ENCODE measurements at places on chromosomes 4 and X.

DNA sequence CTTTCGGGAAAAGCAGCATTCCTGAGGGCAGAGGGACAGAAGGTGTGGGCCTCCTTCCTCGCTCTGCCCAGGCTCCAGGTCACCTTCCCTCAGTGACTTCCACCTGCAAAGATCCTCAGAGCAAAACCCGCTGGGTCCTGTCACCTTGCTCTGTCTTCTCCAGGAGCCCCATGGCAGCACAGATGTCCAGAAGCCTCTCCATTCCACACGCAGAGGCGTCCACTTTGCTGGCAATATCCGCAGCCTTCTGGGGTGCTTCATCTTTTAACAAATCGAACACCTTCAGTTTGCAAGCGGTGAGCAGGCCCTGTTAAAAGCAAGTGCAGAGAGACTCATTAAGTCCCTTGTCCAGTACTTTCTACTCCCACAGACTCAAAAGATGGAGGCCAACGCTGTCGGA, 27.3 kb downstream of the ASMTL start:
- DNase-seq: no peak

GRCh38 chr4:77449171-77449570, 156.4 kb upstream of the CXCL13 start:
- no peak for DNase-seq

DNA sequence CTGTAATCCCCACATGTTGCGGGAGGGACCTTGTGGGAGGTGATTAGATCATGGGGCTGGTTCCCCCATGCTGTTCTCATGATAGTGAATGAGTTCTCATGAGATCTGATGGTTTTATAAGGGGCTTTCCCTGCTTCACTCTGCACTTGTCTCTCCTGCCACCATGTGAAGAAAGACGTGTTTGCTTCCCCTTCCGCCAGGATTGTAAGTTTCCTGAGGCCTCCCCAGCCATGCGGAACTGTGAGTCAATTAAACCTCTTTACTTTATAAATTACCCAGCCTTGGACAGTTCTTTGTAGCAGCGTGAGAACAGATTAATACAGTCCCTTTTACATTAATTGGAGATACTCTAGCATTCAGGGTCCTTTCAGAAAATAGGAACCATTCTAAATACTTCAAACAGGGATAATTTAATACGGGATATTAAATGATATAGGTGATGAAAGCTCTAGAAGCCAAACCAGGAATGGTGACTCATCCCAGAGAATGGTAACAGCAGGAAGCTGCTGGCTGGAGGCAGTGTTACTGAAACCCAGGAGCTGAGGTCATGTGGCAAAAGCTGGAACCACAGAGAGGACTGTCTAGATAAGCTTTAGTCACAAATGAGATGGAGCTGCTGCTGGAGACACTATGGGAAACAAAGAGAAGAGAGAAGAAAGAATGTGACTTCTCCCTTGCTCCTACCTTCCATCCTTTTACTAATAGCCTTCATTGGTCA, 57.3 kb downstream of the GSTCD start:
- peak; percentile 28 for DNase-seq

DNA sequence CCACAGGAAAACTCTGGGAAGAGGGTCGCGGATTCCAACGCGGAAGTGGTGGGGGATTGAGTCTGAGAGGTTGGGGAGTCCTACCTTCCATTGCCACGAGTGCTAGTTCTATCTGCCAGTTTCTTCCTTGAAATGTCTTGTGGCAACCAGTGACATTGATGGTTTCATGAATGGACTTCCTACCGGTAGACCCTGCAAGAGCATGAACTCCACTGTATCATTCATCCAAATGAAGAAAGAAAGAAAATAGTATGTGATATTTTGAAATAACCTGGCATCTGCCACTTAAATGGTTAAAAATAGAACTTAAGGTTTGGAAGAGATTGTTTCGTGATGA, 1.1 kb upstream of the SLC10A7 start:
- DNase-seq: peak; percentile 38

DNA sequence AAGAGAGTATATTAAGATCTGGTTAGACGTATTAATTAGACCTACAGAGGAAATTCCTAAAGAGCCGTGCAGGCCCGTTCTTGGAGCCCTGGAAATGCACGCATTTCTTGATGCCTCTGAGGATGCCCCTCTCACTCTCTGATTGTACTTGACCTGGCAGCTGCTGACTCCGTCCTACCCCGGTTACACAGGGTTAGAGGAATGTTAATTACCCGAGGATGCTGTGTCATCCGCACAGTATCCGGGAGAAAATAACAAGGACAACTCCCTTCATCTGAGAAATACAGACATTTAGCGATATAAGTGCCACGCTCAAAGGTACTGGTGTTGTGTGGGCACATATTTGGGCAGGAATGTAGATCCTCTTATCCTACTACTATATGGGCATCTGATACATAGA, 404.6 kb upstream of the FAT1 start:
- DNase-seq: no peak

- no peak for DNase-seq
These were observed 10.5 kb downstream of the KLF3 start for GRCh38 chr4:38674258-38675144.

DNA sequence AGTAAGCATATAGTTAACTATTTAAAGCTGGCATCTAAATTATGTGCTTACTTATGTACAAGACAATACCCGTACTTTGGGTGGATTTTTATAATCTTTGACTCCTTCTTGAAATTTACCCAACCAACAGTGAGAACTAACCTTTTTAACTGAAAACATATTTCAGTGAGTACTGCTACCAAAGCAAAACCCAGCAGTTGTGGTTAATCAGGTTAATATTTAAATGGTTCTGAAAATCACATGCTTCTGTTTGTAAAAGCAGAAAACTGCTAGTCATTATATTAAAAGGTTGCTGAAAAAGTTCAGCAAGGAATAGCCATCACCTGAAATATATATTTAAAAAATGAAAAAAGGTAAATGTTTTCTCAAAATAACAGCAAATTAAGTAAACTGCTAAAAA, 20.0 kb downstream of the UBE2D3 start:
- DNase-seq: no peak

DNA sequence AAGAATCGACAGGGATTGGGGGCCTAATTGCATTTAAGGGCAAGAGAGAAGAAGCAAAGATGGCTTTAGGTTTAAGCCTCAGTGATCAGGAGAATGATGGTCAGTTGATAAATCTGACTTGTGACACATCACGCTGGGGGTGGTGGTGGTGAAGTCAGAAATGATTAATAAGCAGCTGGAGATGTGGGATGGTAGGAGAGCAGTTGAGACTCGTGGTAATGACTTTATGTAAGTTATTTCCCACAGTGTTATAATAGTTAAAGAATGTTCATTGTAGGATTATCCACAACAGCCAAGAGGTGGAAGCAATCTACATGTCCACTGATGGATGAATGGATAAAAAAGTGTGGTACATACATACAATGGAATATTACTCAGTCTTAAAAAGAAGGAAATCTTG, 178.9 kb upstream of the GPC4 start:
- DNase-seq: no peak

DNA sequence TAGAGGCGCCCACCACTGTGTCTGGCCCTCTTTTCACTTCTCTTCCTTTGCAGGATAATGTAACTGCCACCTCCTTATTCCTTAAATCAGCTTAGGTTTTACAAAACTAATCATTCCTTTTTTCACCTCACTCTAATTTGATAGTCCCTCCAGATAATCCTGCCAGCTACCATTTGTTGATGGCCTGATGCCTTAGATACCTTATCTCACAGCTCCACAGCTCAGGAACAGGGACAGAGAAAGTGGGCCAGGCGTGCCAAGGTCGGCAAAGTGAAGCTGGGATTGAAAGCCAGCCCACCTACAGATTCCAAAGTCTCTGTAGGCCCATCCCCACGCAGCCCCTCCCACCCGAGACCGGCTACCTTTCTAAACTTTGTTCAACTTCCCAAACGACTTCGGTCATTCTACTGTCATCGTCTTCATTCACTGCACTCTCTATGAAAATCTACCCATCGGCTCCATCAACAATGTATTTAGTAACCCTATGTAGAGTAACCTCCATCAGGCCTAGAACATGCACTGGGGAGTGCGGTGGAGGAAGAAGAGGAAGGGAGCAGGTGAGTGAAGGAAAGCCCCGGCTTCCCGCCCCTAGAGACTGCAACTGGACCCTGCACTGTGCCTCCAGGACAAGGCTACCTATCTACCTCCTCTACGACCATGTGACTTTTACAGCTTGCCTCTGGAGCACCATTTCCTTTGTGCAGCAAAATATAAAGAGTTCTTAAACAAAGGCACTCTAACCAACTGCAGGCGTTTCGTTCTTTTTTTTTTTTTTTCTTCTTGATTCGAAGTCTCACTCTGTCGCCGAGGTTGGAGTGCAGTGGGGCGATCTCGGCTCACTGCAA, 1.5 kb downstream of the CASP6 start:
- DNase-seq: no peak
